ENCODE measurements at places on chromosomes 11 and 22.

DNA sequence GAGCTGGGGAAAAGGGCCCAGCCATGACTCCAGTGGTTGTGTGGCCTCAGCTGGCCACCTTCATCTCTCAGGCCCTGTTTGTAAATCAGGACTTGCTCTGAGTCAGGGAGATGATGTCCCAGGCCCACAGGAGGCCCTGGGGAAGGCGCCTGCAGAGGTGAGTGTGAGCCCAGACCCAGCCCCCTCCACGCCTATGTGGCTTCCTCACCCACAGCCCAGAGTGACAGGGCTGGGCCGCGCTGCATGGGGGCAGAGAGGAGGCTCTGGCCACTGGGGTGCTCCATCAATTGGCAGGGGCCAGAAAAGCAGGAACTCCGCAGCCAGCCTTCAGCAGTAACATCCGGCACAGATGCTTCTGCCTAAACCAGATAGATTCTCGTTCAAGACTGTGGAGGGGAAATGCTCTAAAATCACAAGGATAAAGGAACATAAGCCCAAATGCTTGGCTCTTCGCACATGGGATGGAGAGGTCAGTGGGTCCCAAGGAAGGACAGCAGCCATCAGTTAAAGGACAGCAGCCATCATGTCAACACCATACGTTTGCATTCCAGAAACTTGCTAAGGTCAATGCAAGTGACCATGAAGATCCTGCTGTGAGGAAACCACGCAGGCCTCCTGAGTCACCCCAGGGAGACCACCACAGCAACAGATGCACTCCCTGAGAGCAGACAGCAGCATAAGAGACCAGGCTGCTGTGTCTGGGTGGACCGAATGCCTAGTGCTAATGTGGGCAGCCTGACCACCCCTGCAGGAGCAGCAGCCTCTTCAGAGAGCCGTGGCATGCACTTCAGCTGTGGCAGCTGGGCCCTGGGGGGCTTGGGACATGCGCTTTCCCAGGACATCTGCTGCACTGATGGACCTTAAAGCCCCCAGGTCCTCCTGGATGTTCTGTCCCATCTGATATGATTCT, 28.3 kb downstream of the OSBPL5 start:
- DNase-seq = no peak

GRCh38 chr11:65432100-65432650, 9.6 kb downstream of the NEAT1 start:
- no peak for DNase-seq

DNA sequence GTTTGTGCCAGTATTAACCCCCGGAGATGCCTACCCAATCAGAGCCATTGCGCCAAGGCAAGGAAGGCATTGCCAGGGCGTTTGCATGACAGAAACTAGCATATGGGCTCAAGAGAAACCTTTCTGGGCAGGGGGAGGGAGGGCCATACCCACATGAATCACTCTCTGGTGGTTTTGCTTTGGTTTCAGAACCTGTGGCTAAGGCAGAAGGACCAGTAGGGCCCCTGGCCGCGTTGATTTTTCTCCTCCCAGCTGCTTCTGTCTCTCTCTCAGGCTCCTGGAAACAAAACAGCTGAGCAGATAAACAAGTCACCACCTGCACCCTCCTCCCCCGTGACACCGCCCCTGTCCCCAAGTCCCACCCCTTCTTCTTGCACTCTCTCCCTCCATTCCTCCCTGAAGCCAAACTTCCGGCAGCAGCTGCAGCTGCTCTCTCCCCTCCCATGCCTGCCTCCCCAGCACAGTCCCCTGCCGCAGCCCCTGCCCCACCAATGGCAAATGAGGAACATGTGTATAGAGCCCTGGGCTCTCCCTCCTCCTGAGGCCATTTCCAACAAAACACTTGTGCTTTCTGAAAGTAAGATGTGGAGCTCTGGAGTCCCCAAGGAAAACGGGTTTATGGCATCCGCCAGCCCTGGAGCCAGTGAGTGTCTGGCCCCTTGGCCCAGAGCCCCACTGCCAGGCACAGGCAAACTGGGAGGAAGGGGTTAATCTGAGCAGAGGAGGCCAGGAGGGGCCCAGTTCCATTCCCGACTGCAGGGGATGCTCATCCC, 39.0 kb upstream of the ADA2 start:
- DNase-seq = no peak

- DNase-seq = peak; percentile 31
Measured at GRCh38 chr22:31947296-31947695, 3.0 kb downstream of the YWHAH start.

DNA sequence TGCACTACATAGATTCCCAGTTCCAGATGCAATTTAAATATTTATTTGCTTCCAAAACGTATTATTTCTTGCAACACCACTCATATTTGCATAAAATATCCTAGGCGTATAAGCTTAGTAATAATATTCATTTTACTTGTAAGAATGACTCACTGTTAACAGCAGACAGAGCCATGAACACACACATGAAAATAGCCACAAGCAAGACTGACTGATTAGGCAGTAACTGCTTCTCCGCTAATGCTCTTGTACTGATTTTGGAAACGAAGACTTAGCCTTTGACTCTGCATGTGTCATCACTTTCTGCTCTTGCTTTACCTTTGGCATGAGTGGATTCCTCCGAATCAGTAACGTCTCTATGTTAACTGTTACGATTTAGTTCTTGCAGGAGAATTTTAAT, 6.0 kb downstream of the OR10Q1 start:
- DNase-seq = no peak

- DNase-seq = no peak
Measured at GRCh38 chr11:134541951-134542350, 129.9 kb upstream of the B3GAT1 start.

GRCh38 chr11:12110714-12111548, 541 bp downstream of the MICAL2 start:
- no peak for DNase-seq

- no peak for DNase-seq
Measured at GRCh38 chr11:28735511-28735910, 627.3 kb downstream of the METTL15 start.

GRCh38 chr11:109680127-109680526, 258.1 kb downstream of the C11orf87 start:
- DNase-seq = no peak

DNA sequence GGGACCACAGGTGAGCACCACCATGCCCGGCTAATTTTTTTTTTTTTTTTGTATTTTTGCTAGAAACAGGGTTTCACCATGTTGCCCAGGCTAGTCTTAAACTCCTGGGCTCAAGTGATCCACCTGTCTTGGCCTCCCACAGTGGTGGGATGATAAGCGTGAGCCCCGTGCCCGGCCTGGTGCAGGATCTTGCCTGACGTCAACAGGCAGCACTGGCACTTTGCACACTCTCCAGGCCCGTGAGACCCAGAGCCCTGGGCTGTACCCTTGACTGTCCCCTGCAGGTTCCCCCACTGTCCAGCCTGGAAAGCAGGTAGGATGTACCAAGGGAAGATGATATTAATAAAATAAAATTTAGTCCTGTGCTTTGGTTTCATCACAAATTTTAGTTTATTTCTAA, 29.1 kb upstream of the PANX2 start:
- DNase-seq = no peak

- no peak for DNase-seq
Measured at GRCh38 chr11:97620007-97620406, 1230.2 kb downstream of the JRKL start.

GRCh38 chr11:21653951-21654421, 538.9 kb upstream of the ANO5 start:
- no peak for DNase-seq

- no peak for DNase-seq
Measured at GRCh38 chr11:125569915-125570621, 791 bp downstream of the EI24 start.

- DNase-seq = peak; percentile 43
Measured at GRCh38 chr11:117443266-117444186, 115.9 kb downstream of the CEP164 start.

- peak; percentile 57 for DNase-seq
Measured at GRCh38 chr11:119055901-119056300, 1.1 kb downstream of the HYOU1 start.
